ENCODE measurements at places on chromosomes 6 and 20.

DNA sequence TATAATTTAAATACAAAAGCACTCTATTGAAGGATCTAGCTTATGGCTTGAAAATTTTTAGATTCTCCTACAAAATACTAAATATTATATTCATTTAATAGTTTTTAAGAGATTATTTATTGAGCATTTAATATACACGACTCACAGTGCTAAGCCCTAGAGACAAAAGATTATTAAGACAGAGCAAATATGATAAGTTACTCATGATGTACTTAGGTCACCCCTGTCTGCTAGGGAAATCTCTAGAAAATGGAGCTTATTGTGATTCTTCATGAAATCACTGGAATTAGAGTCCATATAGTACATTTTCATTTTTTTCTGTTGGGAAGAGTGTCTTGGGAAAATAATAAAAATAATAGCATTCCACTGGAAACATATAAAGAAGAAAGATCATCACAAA is 37.8 kb downstream of the BEND6 start:
- no peak for DNase-seq

DNA sequence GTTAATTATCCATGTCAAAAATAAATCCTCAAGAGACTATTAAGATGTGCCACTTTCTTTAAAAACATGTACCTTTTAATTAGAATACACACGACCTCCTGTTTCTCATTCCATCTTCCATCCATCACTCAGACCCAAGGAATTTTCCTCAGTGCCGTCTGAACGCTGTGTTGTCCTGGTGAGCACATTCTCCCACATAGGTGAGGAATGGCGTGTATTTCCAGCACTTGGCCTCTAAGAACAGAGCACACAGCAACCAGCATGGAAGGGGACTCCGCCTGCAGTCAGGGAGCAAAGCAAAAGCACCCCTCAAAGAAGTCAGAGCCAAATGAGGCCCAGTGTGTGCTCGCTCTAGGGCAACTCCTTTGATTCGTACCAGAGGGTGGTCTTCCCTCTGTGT is 45.9 kb downstream of the TBXT start:
- DNase-seq = no peak

- DNase-seq = no peak
Measured at GRCh38 chr6:37654727-37655500, 42.8 kb downstream of the MDGA1 start.

DNA sequence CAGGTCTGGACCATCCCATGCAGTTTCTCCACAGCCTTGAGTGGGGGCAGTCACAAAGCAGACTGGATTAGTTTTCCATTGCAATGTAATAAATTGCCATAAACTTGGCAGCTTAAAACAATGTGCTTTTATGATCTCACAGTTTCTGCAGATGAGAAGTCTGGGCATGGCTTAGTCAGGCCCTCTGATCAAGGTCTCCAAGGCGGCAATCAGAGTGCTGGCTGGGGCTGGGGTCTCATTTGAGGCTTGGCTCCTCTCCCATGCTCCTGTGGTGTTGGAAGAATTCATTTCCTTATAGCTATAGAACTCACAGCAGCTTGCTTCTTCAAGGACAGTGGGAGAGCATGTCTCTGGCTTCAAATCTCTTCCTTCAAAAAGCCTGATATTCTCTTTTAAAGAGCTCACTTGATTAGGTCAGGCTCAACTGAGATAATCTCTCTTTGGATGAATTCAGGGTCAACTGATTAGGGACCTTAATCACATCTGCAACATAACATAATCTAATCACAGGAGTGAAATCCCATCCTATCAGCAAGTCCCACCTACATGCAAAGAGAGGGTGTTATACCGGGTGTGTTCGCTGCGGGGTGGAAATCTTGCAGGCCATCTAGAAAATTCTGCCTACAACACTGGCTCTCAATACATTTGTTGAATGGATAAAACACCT is 77.4 kb upstream of the SULF2 start:
- no peak for DNase-seq

- no peak for DNase-seq
Measured at GRCh38 chr20:16501301-16501700, 71.9 kb downstream of the KIF16B start.

- no peak for DNase-seq
Measured at GRCh38 chr6:168667428-168667805, 226.4 kb downstream of the SMOC2 start.

GRCh38 chr20:50142812-50143211 is 10.7 kb downstream of the PEDS1 start:
- DNase-seq = no peak

- no peak for DNase-seq
Measured at GRCh38 chr20:64036346-64037198, 590 bp downstream of the C20orf204 start.

DNA sequence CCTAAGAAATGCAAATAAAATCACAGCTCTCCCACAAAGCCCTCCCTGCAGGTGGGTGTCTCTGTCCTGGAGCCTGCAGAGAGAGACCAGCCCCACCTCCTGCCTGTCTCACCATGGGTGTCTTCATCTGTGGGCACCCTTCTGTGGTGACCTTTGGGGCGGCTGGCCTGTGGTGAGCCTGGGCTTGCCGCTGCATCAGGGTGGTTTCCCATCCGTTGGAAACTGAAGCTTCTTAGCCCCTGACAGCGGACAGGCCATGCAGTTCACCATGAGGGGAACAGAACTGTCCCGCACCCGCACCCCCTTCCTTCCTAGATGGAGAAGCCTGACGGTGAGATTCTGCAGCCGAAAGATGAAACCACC is 42.3 kb upstream of the FRMD1 start:
- DNase-seq = no peak

DNA sequence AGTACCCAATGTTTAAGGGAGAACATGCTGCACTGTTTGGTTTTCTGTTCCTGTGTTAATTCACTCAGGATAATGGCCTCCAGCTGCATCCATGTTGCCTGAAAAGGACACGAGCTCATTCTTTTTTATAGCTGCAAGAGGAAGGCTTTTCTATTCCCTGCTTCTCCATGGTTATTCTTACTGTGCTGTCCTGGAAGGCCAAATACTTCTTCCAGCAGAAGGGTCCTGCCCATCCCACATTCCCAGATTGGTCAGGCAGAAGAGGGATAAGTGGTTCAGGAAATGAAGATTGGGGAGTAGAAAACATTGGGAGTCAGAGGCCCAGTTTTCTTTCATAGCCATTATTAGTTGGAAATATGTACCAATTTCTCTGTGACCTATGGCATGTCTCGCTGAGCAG is 122.4 kb downstream of the TCP11 start:
- no peak for DNase-seq

- no peak for DNase-seq
Measured at GRCh38 chr6:92767101-92767500, 652.3 kb downstream of the EPHA7 start.

GRCh38 chr6:42118162-42119001 is 24.0 kb downstream of the C6orf132 start:
- no peak for DNase-seq

DNA sequence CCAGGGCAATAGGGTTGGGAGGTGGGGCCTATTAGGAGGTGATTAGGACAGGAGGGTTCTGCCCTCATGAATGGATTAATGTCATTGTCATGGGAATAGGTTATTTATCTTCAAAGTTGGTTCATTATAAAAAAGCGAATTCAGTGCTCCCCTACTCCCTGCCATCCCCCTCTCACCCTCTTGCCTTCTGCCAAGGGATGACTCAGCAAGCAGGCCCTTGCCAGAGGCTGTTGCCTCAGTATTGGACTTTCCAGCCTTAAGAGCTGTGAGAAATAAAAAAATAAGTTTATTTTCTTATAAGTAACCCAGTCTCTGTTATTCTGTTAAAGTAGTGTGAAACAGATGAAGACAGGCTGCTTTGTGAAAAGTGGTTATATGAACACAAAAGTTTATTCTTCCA is 381.1 kb upstream of the ZFP64 start:
- DNase-seq = no peak

GRCh38 chr20:42402455-42402854 is 784.3 kb upstream of the CHD6 start:
- no peak for DNase-seq

GRCh38 chr6:18829272-18829870 is 442.2 kb downstream of the RNF144B start:
- DNase-seq = no peak

DNA sequence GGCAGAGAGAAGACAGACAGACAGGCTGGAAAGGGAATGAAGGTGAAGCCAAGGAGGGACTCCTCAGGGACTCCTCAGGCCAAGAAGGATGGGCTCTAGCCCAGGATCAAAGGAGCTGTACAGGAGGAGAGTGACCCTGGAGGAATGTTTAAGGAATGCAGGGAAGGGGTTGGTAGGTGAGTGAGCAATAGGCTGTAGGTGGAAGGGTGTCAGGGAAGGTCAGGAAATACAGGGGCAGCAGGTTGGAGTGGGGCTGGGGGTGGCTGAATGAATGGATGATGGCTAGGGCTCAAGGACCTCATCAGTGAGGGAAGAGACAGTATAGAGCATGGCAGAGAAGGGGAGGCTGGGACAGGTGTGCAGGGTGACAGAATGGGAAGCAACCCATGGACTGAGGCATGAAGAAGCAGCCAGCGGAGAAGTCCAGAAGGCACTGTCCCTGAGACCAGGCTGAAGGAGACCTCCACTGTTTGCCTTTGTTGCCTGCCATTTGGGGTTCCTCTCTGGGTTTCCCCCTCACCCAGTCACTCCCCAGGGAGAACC is 13.2 kb downstream of the SYNGAP1 start:
- no peak for DNase-seq

DNA sequence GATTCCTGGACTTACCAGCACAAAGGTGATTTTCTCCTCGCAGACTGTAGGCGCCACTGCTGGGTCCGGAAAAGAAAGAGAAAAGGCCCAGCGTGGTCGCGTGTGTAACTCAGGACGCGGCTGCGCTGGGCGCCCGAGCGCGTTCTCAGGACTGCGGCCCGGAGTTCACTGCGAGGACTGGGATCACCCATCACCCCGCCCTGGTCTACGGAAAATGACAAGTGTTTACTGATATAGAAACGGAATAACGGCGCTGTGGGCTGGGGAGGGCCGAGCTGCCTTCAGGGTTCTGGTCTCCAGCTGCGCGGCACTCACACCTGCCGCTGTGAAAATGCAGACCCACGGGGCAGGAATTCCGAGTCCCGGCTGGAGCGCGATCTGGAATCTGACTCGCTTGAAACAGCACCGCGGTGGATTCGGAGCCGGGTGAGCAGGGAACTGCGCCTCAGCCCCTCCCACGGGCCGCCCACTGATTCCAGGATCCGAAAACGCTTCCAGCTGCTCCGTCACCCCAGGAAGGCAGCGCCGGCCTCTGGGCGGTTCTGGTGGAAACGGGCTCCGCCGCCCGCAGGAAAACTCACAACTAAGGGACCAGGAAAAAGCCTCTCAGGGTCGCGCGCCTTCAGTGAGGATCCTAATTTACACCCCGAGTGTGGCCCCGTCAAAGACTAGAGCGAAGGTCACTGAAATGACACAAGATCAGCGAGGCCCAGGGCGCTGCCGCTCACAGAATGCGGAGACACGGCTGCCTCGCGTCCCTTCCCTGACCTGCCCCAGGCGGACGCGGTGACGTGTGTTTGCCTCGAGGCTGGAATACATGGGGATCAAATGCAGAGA is 34.5 kb downstream of the HLA-A start:
- DNase-seq = peak; percentile 69

Data from CD4-positive, alpha-beta T cell treated with Interleukin-6 for 4 hours (primary cell).